Mesothelial cell of epicardium (in vitro differentiated cells): ENCODE measurements at places on chromosomes 5 and 9.
A peak's percentile ranks its signal among the peaks of the same experiment; 100 is the strongest.

- DNase-seq = no peak
These were observed 528.9 kb downstream of the AGTPBP1 start for GRCh38 chr9:85212887-85213286.

GRCh38 chr9:17775656-17776055 is 196.8 kb downstream of the SH3GL2 start:
- DNase-seq = no peak

GRCh38 chr5:169299191-169299662 is 1.7 kb downstream of the SLIT3 start:
- DNase-seq = no peak

GRCh38 chr9:115775659-115776058 is 377.9 kb upstream of the PAPPA start:
- DNase-seq = no peak

DNA sequence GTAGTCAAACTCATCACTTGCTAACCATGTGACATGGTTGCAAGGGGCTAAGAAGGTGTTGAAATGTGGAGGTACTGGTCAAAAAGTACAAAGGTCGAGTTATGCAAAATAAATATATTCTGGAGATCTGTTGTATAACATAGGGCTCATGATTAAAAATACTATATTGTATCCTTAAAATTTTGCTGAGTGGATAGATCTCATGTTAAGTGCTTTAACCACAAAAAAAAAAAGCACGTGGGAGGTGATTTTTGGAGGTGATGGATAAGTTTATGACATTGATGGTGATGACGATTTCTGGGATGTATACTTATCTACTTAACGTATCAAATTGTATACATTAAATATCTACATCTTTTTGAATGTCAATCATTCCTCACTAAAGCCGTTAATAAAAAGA is 96.2 kb upstream of the PAPPA start:
- no peak for DNase-seq

DNA sequence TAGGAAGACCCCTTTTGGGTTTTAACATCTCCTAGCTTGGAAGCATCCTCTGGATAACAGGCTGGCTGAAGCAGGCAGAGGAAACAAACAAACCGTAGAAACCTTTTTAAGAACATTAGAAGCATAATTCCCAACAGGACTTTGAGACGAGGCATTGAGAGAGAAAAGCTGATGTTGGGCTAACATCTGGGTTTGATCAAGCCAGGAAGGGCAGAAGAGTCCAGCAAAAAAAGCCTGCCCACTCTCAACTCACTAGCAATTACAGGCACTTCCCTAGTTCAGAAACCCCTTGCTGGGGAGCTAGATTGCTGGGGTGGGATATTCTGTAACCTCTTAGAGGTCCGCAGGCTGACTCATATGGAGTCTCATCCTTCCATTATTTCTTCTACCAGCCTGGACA is 75.4 kb upstream of the CTNNA1 start:
- no peak for DNase-seq

- DNase-seq = peak; percentile 88
These were observed 1.9 kb upstream of the FIBCD1 start for GRCh38 chr9:130940693-130941576.

DNA sequence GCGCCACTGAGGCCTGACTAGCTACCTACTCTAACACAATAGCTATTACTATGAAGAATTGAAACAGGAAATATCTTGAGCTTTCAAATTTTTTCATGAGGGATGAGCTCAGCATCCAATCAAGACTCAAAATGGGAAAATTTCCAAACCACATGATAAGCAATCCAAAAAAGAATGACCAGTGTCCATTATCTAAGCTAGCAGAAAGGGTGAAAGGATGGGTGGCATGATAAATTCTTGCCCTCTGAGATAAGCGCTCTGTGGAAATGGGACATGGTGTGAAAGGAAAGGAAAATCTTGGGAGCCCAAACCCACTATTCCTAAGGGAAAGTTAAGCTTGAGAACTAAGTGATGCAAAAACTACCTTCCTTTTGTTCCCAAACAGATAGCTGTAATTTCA is 170.2 kb upstream of the NREP start:
- no peak for DNase-seq

DNA sequence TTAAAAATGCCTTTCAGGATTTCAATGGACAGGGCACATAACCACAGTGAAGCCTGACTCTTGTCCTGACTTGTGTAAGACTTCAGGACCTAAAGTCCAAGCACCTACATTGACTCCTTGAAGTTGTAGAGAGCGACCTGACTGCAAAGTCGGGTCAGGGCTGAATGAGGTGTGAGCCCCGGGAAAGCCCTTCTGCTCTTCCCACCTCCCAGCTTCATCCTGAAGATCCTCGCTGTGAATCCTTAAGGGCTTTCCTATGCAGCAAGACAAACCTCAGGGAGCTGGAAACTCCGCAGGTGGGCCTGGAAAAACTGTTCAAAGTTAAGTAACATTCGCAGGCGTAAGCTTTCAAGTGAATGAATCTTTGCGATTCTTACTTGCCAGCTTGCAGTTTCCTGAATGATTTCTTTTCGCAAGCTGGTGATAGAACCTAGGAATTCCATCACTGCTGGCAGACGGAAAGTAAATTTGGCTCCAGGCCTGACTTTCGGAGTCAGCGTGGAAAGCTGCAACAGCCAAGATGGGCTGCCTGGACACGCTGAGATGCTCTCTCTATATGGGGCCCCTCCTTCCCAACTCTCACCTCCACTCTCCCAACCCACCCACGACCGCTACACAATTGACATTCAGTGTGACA is 10.9 kb downstream of the SEMA5A start:
- no peak for DNase-seq

DNA sequence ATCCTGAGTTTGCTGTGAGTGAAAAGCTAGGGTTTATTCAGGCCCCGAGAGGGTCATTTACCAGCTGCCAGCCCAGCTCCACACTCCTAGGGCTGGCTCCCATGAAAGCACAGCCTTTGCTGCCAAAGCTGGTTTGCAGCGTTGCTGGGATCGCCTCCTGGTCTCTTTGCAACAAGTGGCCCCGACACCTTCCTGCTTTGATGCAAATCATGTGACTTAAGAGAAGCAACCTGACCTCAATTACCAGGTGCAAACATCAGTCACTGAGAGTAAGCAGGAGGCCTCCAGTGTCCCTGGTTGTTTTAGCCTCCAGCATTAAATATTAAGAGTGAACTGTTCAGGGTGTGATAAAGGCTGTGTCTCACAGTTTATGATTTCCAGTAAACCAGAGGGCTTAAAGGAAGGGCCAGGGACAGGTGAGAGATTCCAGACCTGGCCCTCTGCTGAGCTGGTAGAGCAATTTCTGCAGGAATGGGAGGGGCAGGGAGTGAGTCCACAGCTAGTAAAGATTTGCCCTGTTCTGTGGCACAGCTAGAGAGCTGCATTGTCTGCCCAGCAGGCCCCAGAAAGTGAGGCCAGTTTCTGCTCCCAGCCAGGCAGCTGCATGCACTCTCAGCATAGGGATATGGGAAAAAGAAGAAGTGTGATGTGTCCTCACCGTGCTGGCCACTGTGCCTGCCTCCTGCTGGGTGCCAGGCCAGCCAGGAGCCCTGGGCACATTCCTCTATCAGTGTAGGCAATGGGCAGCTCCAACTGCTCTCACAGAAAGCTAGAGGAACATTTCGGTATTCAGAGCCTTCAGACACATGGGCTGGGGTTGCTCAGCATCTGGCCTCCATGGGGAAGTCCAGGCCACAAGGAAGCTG is 58.0 kb downstream of the SLC22A5 start:
- DNase-seq = no peak

- DNase-seq = no peak
These were observed 5.4 kb upstream of the P4HA2 start for GRCh38 chr5:132233081-132233480.

GRCh38 chr5:73136055-73136562 is 15.7 kb downstream of the TMEM171 start:
- DNase-seq = no peak

DNA sequence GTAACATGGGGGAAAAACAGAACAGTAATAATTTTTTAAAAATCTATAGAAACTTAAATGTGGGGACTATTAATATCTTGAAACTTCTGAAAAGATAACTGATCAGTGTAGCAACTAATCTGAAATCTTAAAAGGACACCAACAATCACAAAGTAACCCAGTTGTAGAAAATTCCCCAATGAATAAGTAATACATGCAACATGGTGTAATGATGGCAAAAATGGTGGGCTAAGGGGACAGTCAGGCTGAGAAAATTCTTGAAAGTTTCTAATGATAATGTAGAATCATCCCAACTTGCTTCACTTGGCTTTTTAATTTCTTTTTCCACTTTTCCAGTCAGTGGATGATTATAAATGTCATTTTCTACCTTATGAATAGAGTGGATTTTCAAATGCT is 5.4 kb downstream of the NFIL3 start:
- DNase-seq = no peak

DNA sequence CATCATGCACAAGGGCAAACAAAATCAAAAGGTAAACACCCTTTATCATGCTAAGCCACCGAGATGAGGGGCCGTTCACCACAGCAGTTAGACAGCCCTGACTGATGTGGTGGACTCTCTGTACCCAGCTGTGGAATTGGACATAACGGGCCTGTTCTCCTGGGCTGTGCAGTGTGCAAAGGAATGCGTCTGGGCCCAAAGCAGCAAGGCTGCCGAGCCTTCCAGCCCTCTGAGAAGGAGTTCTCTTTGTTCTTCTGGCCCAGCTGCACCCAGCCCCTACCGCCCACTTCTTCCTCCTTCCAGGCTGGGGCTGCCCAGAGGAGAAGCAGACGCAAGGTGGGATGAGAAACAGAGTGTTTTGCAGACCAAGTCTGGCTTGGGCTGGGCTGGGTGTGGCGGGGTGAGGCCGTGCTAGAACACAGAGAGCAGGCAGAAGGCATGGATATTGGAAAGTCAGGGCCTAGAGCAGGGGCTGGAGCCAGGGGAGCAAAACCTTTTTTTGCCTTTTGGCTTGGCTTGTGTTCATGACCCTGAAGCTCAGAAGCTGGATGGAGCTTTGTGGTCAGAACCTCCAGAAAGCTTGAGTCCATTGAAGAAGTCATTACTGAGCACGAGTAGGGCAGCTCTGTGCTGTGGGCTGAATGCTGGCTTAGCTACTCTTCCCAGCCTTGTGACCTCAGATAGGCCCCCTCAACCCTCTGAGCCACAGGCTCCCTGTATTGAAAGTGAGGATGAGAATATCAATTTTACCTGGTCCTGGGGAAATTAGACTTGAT is 49.8 kb upstream of the SH3PXD2B start:
- no peak for DNase-seq

- DNase-seq = peak; percentile 73
These were observed 606 bp downstream of the EEIG1 start for GRCh38 chr9:127980060-127980705.

- no peak for DNase-seq
These were observed 49.7 kb downstream of the PTBP3 start for GRCh38 chr9:112283582-112284253.

DNA sequence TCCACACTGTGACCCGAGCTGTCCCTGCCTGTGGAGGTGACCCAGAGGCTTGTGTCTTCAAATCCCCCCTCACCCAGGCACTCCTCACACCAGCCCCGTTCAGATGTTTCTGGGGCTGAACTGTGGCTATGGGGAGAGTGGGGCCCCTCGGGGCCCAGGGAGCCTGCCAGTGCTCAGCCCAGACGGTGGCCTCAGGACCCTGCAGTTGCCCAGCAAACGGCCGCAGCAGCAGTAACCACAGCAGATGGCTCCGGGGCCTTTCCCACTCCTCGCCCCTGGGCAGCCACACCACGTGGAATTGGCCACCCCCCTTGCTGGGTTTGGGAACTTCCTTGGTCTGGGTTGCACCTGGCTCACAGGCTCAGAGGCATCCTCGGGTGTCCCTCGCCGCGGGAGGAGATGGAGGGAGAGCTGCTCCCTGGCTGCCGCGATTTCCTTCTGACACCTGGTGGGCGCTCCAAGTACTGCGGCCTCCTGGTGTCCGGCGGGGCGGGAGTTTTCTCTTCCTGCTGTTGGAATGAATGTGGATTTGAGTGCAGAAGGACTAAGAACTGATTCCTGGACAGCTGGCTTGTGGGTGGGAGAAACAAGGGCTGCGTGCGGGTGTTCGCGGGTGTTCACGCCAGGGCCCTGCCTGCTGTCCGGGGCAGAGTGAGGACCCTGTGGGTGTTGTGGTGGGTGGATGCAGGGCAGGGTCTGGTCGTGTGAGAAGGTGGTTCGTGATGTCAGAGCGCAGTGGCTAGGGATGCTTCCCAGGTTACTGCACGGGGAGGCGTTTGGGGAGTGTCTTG is 97.5 kb downstream of the COL5A1 start:
- DNase-seq = peak; percentile 55

GRCh38 chr5:142866563-142867275 is 96.5 kb downstream of the ARHGAP26 start:
- no peak for DNase-seq

DNA sequence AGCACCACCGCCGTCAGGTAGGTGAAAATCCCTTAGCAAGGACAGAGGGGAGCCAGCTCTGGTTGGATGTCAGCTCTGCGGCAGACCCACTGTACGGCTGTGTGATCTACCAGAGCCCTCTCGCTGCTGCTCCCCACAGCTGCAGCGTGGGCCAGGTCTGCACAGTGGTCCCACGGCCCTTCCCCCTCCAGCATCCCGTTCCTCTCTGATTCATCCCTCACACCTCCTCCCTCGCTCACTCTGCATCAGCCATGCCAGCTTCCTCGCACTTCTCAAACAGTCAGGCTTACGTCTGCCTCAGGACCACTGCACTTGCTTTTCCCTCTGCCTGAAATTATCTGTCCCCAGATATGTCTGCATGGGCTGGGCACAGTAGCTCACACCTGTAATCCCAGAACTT is 26.6 kb upstream of the CFAP157 start:
- no peak for DNase-seq

- DNase-seq = no peak
These were observed 47.8 kb upstream of the JADE2 start for GRCh38 chr5:134477462-134478245.

GRCh38 chr5:180332051-180332517 is 21.1 kb downstream of the GFPT2 start:
- DNase-seq = no peak

DNA sequence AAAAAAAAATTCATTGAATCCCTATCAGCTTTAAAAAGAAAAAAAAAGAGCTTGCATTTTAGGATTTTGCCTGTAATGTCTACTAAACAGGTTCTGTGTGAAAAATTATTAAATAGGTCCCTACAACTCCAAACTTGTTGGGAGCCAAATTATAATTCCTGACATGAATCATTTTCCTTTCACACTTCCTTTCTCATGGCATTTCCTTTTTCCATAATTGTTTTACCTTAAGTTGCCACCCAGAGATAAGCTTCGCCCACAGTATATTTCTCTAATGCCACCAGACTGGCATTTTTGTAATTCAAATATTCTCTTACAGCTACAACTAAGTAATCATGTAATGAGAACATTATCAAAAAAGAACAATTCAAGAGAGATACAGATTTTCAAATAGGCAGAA is 348.8 kb downstream of the EFNA5 start:
- DNase-seq = no peak

GRCh38 chr5:96344678-96345577 is 88.1 kb downstream of the PCSK1 start:
- no peak for DNase-seq
